ENCODE measurements at places on chromosomes 1 and 21.

DNA sequence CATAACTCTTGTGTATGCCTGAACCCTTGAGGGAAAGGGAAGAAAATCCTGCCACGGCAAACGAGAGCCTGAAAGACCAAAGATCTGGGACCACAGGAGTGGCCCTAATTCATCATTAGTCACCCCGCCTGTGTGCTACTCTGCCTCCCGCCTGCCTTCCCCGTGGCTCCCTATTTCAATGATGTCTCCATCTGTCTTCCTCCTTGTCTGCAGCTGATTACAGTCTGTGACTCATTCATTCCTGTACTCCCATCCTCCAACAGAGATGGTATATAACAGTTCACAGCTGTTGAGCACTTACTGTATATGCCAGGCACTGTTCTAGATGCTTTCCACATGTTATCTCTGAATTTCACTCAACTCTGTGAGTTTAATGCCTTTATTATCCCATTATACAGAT, 96.6 kb downstream of the SEC16B start:
- DNase-seq: no peak

DNA sequence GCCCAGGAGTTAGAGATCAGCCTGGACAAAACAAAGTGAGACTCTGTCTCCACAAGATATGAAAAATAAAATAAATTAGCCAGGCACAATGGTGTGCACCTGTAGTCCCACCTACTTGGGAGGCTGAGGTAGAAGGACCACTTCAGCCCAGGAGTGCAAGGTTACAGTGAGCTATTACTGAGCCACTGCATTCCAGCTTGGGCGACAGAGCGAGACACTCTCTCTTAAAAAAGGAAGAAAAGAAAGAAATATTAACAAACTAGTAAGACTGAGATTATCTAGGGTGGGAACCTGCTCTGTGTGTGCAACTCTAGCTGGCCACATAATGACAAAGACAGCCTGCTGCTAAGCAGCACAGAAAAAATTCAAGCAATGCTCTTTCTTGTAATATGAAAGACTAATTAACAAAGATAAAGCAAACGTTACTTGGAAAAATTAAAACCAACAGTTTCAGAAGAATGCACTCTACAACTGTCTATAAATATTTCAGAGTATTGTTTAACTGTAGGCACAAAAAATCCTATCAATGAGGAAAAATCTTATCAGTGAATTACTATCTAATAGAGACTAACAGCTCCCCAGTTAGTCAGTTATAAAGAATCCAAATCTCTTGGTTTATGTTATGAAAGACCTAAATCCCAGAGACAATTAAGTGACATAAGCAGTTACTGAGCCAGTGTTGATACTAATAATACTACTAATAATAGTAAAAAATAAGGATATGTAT, 74.5 kb downstream of the ENAH start:
- DNase-seq: no peak

- DNase-seq: peak; percentile 41
Measured at GRCh38 chr1:193537266-193538002, 351.0 kb upstream of the B3GALT2 start.

- no peak for DNase-seq
Measured at GRCh38 chr1:217079584-217079983, 356.4 kb upstream of the ESRRG start.

GRCh38 chr1:191546803-191547202, 611.5 kb upstream of the RGS18 start:
- DNase-seq: no peak

- DNase-seq: no peak
Measured at GRCh38 chr1:202987922-202988583, 19.1 kb upstream of the TMEM183A start.

- DNase-seq: no peak
Measured at GRCh38 chr1:63623952-63624351, 30.7 kb downstream of the PGM1 start.
